ENCODE measurements at places on chromosomes 11 and 22.

GRCh38 chr22:46406349-46406748 is 70.8 kb downstream of the TRMU start:
- no peak for DNase-seq

- DNase-seq: no peak
Measured at GRCh38 chr11:71212871-71213559, 39.4 kb downstream of the SHANK2 start.

DNA sequence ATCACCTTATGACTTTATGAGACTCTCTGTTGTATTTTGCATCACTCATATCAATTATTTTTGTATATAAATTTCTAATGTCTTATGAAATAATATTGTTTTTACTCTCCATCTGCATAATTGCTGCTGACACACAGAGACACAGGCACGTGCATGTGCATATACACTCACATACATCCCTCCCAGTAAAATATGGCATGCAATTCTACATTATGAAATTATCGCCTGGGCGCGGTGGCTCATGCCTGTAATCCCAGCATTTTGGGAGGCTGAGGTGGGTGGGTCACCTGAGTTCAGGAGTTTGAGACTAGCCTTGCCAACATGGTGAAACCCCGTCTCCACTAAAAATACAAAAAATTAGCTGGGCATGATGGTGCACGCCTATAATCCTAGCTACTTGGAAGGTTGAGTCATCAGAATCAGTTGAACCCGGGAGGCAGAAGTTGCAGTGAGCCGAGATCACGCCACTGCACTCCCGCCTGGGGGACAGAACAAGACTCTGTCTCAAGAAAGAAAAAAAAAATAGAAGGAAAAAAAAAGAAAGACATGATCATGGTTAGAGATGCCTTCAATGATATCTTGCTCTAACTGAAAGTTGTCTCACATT is 96.7 kb upstream of the LUZP2 start:
- DNase-seq: no peak

DNA sequence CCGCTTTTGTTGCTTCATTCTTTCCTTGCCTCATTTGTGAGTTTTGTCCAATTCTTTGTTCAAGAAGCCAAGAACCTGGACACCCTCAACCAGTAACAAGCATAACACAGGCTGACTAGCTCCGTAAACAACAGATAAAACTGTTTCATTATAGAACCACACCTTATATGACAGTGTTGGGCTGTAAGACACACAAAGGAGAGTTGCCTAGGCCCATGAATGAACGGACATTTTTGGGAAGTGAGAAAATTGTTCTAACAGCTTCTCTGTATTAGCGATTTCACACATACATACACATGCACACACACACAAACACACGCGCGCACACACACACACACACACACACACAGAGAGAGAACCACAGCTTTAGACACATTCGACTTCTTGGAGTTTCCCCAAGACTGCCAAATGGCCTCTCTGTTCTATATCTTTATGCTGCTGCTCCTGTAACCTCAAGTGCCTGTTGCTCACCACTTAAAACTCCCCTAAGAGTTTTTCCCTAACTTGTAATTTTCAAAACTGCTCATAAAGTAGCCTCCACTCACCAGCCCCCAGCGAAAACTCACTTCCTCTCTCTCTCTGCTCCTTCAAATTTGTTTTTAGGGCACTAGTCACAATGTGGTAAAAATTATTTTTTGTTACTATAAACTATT is 35.9 kb downstream of the CTSC start:
- no peak for DNase-seq

DNA sequence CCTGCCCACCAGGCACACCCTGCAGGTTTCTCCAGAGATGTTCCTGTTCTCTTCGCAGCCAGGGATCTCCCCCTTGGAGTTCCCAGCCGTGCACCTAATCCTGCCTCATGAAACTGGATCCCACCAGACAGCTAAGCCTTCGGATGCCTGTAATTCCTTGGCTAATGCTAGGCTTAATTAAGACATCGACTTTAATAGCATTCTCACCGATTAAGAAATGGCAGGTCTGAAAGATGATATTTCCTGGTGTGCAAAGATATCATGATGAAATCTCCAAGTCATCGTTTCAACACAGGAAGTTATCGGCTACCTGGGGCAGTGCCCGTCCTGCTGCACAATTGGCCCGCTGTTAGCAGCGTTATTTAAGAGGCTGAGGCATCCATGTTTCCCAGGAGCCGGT is 41.5 kb upstream of the CCND1 start:
- no peak for DNase-seq

DNA sequence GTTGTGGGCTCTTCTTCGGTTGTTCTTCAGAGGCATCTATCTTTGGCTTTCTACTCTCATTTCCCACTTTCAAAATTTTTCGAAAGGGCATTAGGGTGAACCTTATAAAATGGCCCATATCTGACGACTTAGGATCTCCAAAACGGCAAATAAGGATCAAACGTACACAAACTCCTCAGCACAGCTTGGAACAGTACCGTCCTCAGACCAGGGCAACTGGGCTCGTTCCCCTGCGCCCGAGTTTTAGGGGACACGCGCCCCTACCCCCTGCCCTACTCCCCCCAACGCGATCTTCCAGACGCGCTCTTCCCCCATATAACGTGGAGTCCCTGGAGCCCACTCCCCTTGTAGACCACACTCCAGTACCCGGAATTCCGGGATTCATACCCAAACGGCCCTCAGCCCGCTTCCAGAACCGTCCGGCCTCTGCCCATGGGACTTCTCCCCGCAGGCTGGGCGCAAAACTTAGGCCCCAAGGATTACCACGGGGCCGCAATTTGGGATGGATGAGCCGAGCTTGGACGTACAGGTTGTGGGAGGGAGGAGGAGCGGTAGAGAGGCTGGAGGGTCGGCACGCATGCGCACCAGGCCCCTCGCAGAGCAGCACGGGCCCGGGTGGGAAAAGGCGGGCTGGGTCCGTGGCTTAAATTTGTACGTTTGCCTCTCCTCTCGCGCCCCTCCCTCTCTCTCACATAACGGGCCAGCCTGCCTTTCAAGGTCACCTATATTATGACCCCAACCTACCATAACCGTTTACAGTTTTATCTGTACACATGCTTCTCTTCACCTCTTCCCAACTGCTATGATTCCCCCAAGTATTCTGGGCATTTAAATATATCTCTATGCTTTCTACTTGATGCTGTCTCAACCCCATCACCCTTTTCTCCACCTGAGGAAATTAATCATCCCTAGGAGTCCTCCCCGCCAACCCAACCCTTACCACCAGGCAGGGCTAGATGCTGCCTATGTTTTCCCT is 3.4 kb downstream of the CCDC89 start:
- no peak for DNase-seq

GRCh38 chr22:44797181-44797725 is 44.9 kb downstream of the ARHGAP8 start:
- no peak for DNase-seq

- no peak for DNase-seq
Measured at GRCh38 chr22:20813056-20813455, 39.1 kb downstream of the SERPIND1 start.

DNA sequence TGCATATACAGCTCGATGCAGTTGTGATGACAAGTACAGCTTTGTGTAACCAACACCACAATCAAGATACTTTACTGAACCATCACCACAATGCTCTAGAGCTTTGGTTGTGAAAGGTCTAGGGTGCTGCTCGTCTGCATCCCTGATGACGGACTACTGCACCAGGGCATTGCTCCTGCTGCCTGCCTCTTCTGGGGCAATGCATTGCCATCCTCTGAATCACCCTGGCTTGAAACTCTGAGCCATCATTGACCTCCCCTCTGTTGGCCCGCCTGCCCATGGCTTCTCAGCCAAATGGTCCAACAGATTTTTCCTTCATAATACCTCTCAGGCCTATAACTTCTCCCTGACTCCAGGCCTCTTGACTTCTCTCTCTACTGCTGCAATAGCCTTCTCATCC is 77.4 kb upstream of the CSNK2A3 start:
- DNase-seq: no peak

DNA sequence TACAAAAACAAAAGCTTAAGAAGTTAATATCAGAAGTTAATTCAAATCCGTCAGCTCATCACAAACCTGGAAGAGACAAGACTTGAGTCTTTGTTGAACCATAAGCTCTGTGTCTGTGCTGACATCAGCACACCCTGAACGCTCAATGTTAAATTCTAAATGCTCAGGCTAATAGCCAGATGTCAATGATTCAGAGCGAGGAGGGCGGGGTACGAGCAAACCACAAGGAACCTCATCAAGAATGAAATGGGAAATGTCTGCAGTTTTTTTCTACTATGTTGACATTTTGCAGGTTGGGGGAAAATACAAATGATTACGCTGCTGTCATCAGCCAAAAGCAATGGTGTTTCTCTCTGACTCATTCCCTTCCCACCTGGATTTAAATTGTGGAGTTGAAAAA is 1057.2 kb downstream of the NTM start:
- no peak for DNase-seq

DNA sequence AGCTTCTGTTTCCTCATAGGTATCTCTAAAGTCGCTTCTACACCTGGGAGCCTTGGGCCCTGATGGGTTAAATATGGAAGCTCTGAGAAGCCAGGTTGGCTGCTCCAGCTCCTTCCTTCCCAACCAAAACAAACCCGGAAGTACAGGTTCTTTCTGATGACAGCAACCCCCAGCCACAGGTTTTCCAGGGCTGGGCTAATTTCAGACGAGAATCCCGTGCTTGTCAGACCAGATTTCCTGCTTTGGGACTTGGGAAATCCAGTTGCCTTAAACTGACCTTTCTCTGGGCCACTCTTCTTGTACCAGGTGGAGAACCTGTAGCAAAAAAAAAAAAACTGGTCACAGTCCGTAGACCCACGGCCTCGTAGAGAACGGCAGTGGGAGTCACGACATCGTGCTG is 51.9 kb downstream of the RBX1 start:
- no peak for DNase-seq

DNA sequence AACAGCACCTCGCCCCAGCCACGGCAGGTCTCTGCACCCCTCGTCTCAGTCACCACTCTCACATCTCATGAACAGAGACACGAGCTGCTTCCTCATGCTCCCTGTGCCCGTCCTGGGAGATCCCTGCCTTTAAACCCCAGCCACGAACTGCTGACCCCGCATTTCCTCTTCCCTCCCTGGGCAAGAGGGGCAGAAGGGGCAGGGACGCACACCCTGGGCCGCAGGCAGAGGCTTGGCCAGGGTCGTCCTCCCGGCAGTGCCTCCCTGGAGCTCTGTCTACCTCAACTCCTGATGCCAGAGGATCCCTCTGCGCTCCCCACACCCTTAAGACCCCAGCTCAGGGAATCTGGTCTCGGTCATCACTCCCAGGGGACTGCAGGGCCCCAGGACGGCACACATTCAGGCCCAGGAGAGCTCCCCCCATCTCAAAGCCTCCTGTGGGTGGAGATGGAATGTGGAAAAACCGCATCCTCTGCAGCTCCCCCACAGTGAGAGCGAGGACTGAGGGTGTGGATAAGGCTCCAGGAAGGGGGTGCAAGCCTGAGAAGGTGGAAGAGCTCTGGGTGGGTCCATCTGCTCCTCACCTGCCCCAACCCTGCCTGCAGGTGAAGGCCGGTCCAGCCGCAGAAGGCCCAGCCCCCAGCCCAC is 1.2 kb downstream of the BID start:
- no peak for DNase-seq

GRCh38 chr11:114610984-114611944 is 15.7 kb upstream of the NXPE4 start:
- DNase-seq: no peak

GRCh38 chr11:760236-760635 is 13.0 kb downstream of the TALDO1 start:
- DNase-seq: no peak

DNA sequence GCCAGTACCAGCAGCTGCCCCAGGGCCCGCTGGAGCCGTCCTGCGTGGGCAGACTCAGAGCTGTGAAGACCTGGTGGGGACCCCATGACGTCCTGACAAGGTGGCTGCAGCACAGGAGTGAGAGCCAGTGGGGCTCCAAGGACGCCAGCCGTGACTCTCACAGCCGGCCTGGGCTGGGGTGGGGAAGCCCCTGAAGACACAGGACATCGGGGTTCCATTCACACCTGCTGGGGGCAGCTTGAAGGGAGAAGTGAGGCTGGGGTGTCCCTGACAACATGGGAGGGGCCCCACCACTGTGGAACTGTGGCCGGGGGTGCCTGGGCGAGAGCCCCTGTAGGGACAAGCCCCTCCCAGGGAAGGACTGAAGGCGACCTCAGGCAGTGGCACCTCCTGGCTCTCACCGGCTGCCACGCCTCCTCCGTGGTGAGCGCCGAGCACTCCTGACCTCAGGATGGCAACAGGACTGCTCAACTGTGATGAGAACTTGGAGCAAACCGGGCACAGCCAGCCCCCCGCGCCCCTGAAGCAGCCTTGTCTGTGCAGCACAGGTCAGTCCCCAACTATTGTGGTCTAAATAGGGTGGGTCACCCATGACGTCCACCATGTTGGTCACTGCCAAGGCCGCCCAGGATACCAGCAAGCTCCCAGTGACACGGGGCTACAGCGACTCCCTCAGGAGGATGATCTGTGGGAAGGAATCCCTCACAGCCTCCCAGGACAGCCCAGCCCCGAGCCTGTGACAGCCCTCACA is 22.7 kb upstream of the IL17REL start:
- DNase-seq: no peak

GRCh38 chr11:115430345-115430744 is 73.9 kb downstream of the CADM1 start:
- DNase-seq: no peak

DNA sequence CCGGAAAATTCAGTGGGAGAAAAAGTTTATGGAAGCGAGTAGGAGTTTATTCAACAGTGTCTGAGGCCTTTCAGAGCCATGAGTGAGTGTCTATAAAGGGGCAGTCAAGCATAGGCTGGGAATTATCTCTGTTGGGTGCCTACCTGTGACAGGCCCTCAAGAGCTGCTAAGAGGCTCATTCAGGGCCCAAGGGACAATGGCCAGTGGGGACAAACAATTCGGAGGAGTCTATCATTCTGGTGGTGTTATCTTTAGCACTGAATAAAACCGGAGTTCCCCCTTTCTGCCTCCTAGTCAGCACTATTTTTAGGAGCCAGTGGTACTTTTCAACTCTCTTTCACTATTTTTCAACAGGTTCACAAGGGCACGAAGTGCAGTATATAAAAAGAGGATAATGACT is 89.5 kb upstream of the HTATIP2 start:
- no peak for DNase-seq

DNA sequence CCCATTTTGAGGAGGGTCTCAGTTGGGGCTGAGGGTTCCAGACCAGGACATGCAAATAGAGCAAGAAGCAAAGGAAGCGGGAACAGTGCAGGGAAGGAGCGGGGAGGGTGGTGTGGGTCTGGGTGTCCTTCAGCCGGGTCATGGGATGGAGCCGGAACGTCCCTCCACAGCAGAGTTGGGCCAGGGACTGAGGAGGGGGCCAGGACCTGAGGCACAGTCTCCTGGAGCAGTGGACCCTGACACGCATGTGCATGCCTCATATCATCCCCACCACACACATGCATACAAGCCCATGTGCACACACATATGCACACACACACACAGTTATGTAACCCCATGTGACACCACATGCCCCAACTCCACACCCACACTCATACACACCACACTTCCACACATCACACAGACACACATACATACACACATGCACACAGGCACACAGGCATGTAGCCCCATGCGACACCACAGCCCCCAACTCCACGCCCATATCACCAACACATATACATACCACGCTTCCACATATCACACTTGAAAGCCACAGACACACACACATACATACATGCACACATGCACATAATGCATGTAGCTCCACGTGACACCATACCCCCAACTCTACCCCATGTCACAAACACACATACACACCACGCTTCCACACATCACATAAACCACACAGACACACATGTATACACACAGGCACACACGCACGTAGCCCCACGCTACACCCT is 1026.6 kb downstream of the BRD1 start:
- DNase-seq: no peak

GRCh38 chr11:82731691-82732277 is 1.9 kb downstream of the FAM181B start:
- no peak for DNase-seq

- DNase-seq: no peak
Measured at GRCh38 chr11:118076754-118077281, at the start of gene TMPRSS4. TSS of gene TMPRSS4 (plus strand) at chr11:118077078. CDS start at chr11:118077303, 225 bp downstream.

Measured in neural crest cell (in vitro differentiated cells).